ENCODE measurements at places on chromosomes 1 and 21.

GRCh38 chr1:84892705-84893618 is at the start of gene LPAR3:
TSS of gene LPAR3 (minus strand) at chr1:84893206. CDS start at chr1:84866120, 27,086 bp downstream.
- DNase-seq, result peak; percentile 77

GRCh38 chr21:32021319-32021994 is 148.6 kb downstream of the HUNK start:
- no peak for DNase-seq

DNA sequence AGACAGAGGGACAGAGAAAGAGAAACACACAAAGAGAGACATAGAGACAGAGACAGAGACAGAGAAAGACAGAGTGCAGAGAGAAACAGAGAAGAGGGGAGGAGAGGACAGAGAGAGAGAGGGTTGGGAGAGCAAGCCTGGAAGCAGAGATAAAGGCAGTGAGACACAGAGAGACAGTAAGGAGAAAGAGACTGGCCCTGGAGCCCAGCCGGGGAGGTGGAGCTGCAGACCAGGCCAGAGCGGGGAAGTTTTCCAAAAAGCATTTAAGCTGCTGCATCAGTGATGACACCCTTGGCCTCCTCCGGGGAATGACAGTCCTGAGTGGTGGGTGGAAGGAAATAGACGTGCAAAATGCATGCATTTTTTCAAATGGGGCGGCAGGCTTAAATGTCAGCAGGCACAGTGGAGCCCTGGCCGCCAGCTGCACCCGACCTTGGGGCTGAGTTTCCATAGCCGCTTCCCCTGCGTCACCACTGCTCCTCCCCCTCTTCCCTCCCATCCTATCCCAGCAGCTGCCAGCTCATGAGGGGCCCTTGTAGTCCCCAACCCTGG is 95.4 kb upstream of the KLHDC7A start:
- no peak for DNase-seq

- DNase-seq, result no peak
Observed at GRCh38 chr1:12596007-12596821, 21.8 kb downstream of the DHRS3 start.

DNA sequence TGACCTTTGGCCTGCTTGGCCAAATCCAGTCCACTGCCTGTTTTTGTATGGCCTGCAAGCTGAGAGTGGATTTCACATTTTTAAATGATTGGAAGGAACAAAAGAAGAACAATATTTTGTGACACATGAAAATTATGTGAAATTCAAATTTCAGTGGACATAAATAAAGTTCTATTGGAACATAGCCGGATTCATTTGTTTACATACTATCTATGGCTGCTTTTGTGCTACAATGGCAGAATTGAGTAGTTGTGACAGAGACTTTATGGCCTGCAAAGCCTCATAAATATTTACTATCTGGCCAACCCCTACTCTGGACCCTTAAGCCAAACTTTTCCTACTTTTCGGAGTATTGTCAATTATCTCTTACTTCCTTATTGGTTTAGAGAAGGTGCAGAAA is 66.6 kb upstream of the IPO9 start:
- no peak for DNase-seq

GRCh38 chr1:93629101-93630059 is 52.3 kb downstream of the BCAR3 start:
- peak; percentile 84 for DNase-seq
